ENCODE measurements at places on chromosomes 12 and 14.

DNA sequence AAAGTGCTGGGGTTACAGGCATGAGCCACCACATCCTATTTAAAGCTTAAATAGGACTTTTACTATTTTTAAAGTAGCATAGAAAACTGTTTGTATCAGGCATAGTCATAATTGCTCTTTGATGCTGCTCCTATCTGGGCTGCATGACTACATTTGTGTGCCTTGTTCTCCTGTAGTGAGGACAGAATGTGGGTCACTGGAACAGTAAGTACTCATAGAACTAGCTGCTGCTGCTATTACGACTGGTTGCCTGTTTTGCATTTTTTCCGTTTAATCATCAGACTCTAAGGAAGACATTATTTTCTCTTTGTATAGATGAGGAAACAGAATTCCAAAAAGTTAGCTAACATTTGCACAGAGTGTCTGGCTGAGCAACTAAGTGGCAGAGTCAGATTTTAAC, 42.8 kb downstream of the ZC3H14 start:
- no peak for DNase-seq

DNA sequence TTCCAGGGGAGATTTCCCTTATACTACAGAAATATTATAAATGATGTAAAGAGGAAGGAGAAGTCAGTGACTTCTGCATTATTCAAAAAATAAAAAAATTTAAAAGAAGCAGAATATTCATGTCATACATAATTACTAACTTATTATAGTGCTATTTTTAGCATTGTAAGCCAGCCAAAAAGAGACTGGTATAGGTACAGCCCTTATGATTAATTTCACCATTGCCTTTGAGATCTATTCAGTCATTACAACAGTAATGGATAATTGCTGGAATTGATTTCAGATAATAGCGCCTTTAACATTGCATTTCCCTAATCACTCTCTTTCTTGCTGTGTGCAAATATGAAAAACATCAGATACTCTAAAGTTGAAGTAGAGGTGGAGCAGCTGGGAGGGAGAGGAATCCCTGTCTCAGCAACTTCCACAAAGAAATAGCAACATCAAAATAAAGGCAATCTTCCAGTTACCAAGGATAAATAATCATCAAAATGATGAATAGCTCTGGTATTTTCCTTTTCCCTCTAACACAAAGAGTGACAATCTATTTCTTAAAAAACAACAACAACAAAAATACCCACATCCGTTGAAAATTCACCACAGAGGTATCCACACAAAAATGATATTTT, 71.8 kb upstream of the OVCH1 start:
- DNase-seq: no peak

GRCh38 chr12:14554281-14555007, 13.2 kb downstream of the PLBD1 start:
- DNase-seq: no peak

DNA sequence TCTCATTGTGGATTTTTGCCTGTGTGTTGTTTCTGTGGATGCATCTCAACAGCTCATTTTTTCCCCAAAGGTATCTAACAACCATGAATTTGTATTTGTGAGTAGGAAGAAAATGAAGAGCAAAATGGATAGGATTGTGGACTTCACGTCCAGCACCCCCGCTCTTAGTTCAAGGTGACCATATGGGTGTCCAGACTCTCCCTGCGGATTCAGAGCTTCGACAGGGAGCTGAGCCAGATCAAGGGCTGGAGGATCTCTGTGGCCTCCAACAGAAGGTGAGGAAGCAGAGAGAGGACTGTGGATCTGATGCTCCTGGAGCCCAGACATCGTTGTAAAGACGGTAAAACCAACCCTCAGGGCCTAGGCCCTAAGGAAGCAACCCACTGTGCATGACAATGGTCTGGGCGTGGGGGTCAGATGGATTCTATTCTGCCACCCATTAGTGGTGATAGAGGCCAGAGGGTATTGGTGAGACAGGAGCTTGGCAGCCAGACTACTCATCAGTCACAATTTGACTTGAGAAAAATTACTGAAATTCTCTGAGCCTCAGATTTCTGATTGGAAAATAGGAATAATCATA, 659.7 kb upstream of the TMEM132C start:
- no peak for DNase-seq

DNA sequence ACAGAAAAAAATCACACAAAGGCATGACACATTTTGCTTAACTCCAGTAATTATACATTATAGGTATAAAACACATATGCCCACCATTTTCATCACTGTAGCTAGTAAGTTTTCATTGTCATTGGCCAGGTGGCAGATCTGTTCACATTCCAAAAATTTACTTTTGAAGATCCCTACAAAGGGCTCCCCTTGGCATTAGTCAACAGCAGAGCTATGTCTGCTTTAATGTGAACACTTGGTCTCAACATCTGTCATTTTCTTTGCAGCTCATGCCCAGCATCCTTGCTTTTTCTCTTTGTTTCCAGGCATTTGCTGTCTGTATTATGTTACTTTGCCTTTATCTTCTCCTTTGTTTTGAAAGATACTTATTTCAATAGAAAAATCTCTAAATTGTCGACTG, 519.1 kb upstream of the FOXG1 start:
- DNase-seq: no peak

DNA sequence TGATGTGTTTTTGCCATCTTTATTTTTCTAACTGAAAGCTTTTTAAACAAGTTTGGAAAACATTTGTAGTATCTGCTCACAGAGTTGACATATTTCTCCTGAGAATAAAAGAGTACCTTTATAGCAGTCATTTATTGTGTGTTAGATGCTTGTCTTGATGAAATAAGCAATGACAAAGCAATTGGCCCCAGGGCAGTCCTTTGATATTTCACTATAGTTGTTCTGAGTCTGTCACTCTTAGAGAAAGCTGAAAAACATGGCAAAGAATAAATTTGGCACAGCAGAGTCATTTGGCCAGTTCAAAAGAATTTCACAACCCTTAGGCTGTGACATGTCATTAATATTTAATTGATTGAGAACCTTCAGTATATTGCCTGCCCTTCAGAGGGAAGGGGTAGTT, 166.2 kb downstream of the PTPRO start:
- DNase-seq: no peak

DNA sequence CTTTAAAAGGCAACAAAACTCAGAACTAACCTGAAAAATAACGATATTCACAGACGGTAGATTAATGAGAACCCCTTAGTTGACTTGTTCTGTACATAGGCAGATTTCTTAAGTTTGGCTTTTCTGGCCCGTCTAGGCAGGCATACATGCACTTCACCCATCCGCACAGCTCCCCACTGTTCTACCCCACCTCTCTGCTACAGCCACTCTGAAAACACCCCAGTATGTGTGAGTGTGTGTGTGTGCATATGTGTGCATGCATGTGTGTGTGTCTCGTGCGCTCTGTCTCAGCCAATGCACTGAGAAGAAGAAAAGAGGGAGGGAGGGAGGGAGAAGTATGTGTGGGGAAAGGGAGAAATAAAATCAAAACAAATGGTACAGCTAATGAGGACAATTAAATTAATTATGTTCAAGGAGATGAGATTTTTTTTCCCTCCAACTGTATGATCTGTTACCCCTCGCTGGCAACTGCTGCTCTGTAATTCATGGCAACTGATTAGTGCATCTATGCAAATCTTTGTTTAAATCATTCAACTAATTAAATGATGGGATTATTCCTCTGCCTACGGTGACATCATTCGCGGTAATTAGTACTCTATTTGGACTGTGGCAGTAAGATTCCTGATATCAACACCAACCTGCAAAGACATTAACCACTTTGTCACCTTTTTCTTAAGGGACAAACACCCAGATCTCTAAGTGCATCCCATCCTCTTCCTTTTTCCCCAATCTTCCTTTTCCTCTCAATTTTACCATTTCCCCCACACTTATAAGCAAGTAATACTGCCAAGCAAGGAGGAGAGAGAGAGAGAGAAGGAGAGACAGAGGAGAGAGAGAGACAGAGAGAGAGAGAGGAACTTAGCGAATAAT, 2.2 kb upstream of the LMO3 start:
- DNase-seq: no peak

DNA sequence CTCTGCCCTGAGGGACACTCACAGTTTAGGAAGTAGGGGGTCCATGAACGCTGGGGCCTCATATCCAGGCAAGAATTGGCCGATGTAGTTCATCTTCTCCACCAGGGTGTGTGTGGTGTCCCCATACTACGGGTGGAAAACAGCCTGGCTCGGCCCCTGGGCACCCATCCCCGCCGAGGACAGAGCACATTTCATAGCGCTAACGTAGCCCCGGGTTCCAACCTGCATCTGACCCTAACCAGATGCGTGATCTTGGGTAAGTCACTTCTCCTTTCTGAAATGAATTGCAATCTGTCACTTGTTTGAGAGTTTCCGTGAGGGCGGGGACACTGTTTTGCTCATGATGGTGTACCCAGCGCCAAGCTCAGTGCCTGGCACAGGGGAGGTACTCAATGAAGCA, 9.0 kb downstream of the HPD start:
- DNase-seq: no peak

GRCh38 chr12:55742719-55743405, at the start of gene GDF11:
TSS of gene GDF11 (plus strand) at chr12:55743122. CDS start at chr12:55743317, 195 bp downstream.
- no peak for DNase-seq

GRCh38 chr12:47885012-47885501, 19.7 kb downstream of the VDR start:
- DNase-seq: no peak

DNA sequence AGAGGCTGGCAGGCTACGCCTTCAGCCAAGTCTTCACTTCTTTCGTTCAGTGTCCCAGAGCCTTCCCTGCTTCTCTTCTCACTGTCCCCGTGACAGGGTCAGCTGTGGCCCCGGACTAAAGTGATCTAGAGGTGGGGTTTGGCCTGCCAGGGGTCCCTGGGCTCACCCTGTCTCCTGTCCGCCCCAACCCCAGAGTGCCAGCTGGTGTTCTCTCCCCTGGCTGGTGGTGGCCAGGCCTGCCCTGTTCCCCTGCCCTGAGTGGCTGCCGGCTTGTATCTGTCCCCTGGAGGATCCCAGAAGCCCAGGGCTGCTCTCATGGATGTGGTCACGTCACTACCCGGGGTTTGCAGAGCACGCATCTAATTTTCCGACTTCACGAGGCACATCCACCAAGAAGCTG, 297.4 kb downstream of the GLT1D1 start:
- no peak for DNase-seq

DNA sequence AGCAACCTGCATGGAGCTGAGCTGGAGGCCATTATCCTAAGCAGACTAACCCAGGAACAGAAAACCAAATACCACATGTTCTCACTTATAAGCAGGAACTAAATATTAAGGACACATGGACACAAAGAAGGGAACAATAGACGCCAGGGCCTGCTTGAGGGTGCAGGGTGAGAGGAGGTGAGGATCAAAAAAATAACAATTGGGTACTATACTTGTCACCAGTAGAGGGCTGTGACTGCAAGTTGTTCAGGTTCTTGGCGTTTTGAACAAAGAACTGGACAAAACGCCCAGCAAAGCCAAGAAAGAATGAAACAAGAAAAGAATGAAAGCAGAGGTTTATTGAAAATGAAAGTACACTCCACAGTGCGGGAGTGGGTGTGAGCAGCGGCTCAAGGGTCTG, 208.5 kb upstream of the NEDD1 start:
- DNase-seq: no peak

DNA sequence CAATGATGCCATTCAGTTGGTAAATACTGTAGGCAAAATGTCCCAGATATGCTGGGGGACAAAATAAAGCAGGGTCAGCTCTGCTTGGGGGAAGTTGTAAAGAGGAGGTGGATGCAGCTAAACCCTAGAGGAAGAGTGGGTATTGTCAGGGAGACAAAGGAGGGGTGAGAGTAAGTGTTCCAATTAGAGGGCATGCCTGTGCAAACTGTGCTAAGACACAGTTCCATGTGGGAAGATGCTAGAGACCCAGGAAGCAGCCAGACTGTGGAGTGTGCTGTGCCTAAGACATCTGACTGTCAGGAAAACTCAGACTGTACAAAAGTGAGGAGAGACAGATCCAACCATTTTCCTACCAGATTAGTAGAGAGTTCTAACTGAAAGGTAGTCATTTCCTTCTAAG, 474.3 kb downstream of the ATP23 start:
- DNase-seq: no peak

- DNase-seq: no peak
Measured at GRCh38 chr12:1796515-1797010, 23.8 kb upstream of the LRTM2 start.

GRCh38 chr12:109709401-109709991, 4.1 kb upstream of the FAM222A start:
- no peak for DNase-seq

GRCh38 chr14:63375769-63376168, 57.0 kb upstream of the GPHB5 start:
- DNase-seq: no peak

GRCh38 chr12:57146092-57146491, 1.3 kb downstream of the LRP1-AS start:
- no peak for DNase-seq

- no peak for DNase-seq
Measured at GRCh38 chr14:53567236-53567780, 389.3 kb downstream of the BMP4 start.

GRCh38 chr12:87813476-87814234, 215.5 kb downstream of the C12orf50 start:
- no peak for DNase-seq

DNA sequence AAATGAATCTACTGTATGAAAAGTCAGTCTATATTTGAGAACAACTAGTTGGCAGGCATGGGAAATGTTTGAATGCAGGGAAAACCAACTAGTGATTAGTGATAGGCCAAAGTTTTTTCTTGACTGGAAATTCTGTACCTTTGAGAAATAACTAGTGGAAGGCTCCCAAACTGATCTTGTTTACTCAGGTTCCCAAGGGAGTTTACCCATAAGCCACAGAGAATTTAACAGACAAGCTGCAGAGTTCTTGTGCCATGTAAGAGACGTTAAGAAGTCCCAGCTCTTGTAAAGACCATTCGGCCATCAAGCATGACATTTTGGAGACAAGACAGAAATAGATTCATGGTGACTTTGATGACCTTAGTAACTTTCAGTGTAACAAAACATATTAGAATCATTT, 1882.8 kb upstream of the SEL1L start:
- no peak for DNase-seq

GRCh38 chr12:40117818-40118217, 11.9 kb upstream of the SLC2A13 start:
- no peak for DNase-seq

DNA sequence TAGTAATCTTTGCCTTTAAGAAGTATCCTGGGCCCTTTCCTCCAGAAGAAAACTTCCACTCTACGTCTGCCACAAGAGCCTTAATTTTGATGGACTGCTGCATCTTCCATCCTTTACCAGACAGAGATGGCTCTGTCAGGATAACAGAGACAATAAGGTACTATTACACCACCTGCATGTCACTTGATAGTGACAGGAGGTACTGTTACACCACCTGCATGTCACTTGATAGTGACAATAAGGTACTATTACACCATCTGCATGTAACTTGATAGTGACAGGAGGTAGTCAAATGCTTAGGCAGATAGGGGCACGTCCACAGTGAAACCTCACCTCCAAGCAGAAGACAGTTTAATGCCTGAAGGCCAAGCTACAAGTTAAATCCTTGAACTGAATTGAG, 13.9 kb downstream of the OR6C74 start:
- DNase-seq: no peak

DNA sequence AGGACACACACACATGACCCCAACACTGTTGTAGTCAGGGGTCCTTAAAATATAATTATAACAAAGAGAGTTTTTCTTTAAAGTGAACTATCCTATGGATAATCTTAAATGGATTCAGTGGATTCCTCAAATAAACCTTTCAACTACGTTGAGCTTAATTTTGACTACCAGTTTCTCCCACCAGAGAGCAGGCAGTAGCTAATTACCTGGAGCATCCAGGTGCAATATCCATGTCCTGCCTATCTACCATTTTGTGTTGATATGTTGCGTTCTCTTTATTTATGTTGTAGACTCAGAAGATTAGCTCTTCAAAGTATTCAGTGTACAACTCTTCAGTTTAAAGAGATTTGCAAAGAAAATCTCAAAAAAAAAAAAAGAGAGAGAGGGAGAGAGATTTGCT, 127.2 kb upstream of the GZMB start:
- DNase-seq: no peak
